ENCODE measurements at places on chromosomes 2 and 18.

GRCh38 chr2:221134718-221135117, 437.4 kb downstream of the EPHA4 start:
- no peak for DNase-seq

- no peak for DNase-seq
Observed at GRCh38 chr2:226720948-226721347, 78.7 kb downstream of the IRS1 start.

- no peak for DNase-seq
Observed at GRCh38 chr18:77146249-77147080, 13.9 kb upstream of the MBP start.

DNA sequence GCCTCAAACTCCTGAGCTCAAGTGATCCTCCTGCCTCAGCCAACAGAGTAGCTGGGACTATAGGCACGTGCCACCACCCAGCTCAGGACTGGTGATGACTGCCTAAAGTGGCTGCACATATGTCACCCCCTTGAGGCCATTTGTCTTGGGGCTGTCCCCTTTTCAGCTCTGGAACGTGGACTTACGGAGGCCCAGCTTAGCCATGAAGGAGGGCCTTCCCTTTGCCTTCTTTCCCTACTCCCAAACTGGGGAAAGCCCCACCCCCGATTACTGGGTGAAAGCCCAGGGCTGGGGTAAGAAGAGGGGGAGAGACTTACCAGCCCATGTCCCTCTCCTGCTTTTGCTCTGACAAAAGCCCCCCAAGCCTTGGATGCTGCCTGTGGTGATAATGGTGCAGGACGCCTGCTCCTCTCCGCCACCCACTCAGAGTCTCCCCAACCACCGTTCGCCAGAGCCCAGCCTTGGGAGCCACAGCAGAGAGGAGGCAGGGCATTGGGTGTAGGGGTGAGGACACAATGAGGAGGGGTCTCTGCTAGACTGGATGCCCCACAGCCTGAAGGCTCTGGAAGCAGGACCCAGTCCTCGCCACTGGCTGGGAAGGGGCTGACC, 2.5 kb upstream of the DUSP2 start:
- DNase-seq = no peak

- DNase-seq = no peak
Observed at GRCh38 chr18:51260118-51260517, 62.6 kb upstream of the MEX3C start.

Measured in chondrocyte (in vitro differentiated cells).